ENCODE measurements at places on chromosomes 2 and 18.

DNA sequence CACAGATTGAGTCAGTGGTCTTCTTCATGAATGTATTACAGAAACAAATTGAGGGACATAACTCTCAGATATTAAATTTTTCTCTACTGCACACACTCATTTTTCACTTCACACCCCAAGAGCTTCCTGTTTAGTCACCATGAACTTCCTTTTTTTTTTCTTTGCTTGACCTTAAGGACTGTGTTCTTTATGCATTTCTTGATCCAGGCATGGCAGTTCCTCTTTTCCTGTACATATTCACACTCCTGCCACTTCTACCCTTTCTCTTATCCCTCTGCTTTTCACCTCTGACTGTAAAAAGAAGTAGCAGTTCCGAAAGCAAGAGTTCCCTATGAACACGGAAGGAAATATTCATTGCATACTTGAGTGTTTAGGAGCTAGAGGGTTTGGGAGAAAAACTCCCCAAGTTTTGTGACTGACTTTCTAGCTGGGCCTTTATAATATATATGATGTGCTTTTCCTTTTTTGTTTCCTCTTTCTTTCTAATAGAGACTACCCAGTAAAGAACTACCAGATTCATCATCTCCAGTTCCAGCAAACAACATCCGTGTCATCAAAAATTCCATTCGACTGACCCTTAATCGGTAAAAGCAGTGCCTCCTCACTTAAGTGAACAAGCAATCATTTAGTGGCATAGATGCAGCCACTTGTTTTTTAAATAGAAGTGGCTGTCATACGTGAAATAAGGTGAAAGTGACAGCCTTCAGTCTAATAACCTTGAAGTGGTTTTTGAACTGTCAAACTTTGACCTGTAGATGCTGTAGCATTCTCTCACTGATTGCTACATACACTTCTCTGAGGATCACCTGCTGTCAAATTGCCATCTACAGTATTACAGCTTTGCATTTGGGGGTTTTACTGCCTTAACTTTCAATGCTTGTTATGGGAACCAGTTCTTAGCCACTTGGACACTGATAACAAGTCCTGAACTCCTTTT is 40.8 kb downstream of the PAPOLG start:
- H3K27me3 ChIP-seq = no peaks in the 10 kb centered on the region
- H3K36me3 ChIP-seq = peaks cover 27% of the 10 kb centered on the region
- H3K27ac ChIP-seq = peak overlapping the region; percentile 53
- no peak for DNase-seq
- no peak overlapping the region for H3K4me3 ChIP-seq

- no peak overlapping the region for H3K27ac ChIP-seq
- no peak for DNase-seq
- no peak overlapping the region for H3K4me3 ChIP-seq
- H3K36me3 ChIP-seq = no peaks in the 10 kb centered on the region
These were observed 127.8 kb downstream of the OSR1 start for GRCh38 chr2:19230626-19231025.

- H3K36me3 ChIP-seq = no peaks in the 10 kb centered on the region
- H3K27ac ChIP-seq = peak overlapping the region; percentile 37
- H3K27me3 ChIP-seq = peaks cover 10% of the 10 kb centered on the region
- no peak for DNase-seq
These were observed 1.7 kb downstream of the MAP2 start for GRCh38 chr2:209425471-209426071.

DNA sequence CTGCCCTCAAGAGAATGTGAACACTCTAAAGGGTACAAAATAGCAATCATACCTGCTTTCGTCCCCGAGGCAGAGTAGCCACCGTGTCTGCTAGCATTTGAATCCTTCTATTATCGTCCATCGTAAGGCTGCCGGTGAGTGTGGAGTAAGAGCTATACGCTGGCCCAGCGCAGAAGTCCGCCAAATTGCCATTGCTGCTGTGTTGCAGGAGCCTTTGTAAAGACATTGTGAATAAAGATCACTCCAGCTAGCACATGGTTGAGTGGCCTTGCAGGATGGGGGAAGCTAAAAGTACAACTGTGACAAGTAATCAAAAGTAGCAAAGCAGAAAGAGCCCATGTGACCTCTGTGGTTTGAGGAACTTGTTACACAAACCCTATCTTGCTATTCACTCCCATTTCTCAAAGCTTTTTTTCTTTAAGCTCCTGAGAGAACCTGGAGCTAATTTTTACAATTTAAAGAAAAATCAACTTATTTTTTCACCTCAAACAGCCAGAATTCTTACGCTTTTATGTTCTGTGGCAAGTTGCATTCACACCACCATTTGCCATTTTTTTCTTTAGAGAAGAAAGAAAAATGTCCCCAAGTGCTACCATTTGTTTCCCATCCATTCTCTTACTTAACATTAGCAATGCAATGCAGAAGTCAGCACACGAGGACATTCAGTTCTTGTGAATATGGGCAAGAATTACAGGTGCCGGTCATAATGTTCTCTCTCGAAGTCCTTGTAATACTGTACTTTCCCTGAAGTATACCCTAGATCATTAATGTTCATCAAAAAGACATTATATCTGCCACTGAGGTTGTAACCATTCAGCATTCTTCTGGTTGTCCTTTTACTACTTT is at the start of gene CYTIP:
TSS of gene CYTIP (minus strand) at position 295 of the 846 bp plus-strand sequence. CDS start at position 226, 69 bp downstream.
- H3K27ac ChIP-seq = peak within 1 kb of the TSS; percentile 43
- DNase-seq = no peak
- H3K4me3 ChIP-seq = no peak within 1 kb of the TSS
- H3K36me3 ChIP-seq = no peaks in the 10 kb centered on the region
- H3K4me1 ChIP-seq = peaks cover 19% of the 10 kb centered on the region

GRCh38 chr2:225694664-225695063 is 295.2 kb downstream of the NYAP2 start:
- no peak for DNase-seq
- no peaks in the 10 kb centered on the region for H3K27me3 ChIP-seq
- H3K4me1 ChIP-seq = no peaks in the 10 kb centered on the region
- no peak overlapping the region for H3K27ac ChIP-seq
- no peak overlapping the region for H3K4me3 ChIP-seq
- no peaks in the 10 kb centered on the region for H3K36me3 ChIP-seq

- no peaks in the 10 kb centered on the region for H3K27me3 ChIP-seq
- H3K36me3 ChIP-seq = peaks cover 2% of the 10 kb centered on the region
- H3K4me3 ChIP-seq = no peak overlapping the region
- no peaks in the 10 kb centered on the region for H3K4me1 ChIP-seq
These were observed 54.2 kb upstream of the CDCA7 start for GRCh38 chr2:173300458-173300857.

DNA sequence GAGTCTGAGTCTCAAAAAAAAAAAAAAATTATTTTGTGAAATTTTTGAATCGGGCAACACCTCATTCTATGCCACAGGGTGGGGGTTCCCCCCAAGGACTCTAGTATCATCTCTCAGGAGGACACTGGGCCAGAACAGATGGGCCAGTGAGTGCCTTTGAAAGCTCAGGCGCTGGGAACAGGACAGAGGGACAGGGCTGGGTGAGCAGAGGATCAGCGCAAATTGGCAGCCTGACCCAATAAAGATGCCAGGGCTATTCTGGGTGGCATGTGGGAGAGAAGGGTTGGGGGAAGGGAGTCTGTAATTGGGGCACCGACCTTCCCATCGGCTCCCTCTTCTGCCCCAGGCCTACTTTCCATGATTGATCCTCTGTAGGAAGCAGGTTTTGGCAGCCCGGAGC is 44.0 kb downstream of the KIF3C start:
- H3K27ac ChIP-seq = no peak overlapping the region
- H3K4me3 ChIP-seq = no peak overlapping the region
- H3K27me3 ChIP-seq = no peaks in the 10 kb centered on the region
- peaks cover 9% of the 10 kb centered on the region for H3K36me3 ChIP-seq
- no peaks in the 10 kb centered on the region for H3K4me1 ChIP-seq

DNA sequence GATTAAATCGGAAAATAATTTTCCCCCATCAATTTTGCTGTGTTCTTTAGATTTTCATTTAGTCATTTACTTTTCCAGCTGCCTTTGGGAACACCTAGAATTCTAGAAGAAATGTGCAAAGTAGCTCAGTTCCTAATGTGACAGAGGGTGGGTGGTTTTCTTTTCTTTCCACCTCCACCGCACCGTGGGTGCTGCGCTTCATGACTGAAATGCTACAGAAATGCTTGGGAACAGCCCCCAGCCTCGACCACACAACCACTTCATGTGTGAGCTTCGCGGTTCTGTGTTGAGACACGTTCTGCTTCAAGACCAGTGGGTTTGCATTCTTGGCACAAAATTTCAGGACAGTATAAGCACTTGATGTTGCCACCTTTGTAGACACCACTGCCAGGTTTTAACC is 30.9 kb downstream of the E2F6 start:
- H3K36me3 ChIP-seq = peaks cover 25% of the 10 kb centered on the region
- H3K27me3 ChIP-seq = no peaks in the 10 kb centered on the region
- peak overlapping the region; percentile 21 for H3K27ac ChIP-seq
- H3K4me3 ChIP-seq = no peak overlapping the region
- DNase-seq = no peak
- H3K4me1 ChIP-seq = no peaks in the 10 kb centered on the region

- H3K4me1 ChIP-seq = peaks cover 1% of the 10 kb centered on the region
- H3K4me3 ChIP-seq = no peak overlapping the region
- H3K27ac ChIP-seq = no peak overlapping the region
- DNase-seq = no peak
- H3K27me3 ChIP-seq = no peaks in the 10 kb centered on the region
- H3K36me3 ChIP-seq = no peaks in the 10 kb centered on the region
These were observed 62.0 kb upstream of the ZSWIM2 start for GRCh38 chr2:186910996-186911395.

GRCh38 chr18:6781142-6781714 is 51.7 kb downstream of the ARHGAP28 start:
- no peak for DNase-seq
- peaks cover 12% of the 10 kb centered on the region for H3K36me3 ChIP-seq
- no peaks in the 10 kb centered on the region for H3K27me3 ChIP-seq
- H3K4me1 ChIP-seq = peaks cover 53% of the 10 kb centered on the region

GRCh38 chr2:163647300-163647699 is 88.5 kb downstream of the FIGN start:
- H3K4me3 ChIP-seq = no peak overlapping the region
- peaks cover 21% of the 10 kb centered on the region for H3K4me1 ChIP-seq
- no peak overlapping the region for H3K27ac ChIP-seq

GRCh38 chr2:44135771-44136170 is 32.9 kb upstream of the PPM1B start:
- H3K27ac ChIP-seq = peak overlapping the region; percentile 46
- no peaks in the 10 kb centered on the region for H3K36me3 ChIP-seq
- H3K4me1 ChIP-seq = peaks cover 6% of the 10 kb centered on the region
- peaks cover 2% of the 10 kb centered on the region for H3K27me3 ChIP-seq
- no peak for DNase-seq

DNA sequence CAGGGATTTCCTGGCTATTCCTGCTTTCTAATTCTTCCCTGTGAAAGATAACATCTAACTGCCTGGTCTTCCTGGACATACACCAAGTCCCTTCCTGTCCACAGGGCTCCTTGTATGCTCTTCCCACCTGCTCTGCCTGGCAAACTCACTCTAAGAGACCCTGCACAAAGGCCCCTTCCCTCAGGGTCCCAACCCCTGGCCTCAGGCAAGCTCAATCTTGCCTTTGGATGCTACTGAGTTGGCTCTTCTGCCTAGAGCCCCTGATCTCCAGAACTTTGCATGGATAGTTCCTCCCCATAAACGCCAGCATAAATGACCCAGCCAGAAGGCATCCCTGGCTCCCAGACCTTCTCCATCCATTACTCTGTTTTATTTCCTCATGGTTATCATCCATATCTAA is 98.3 kb upstream of the OTOS start:
- no peak overlapping the region for H3K4me3 ChIP-seq
- H3K4me1 ChIP-seq = peaks cover 2% of the 10 kb centered on the region
- DNase-seq = peak; percentile 4
- H3K27me3 ChIP-seq = peaks cover 36% of the 10 kb centered on the region
- H3K27ac ChIP-seq = no peak overlapping the region
- no peaks in the 10 kb centered on the region for H3K36me3 ChIP-seq

DNA sequence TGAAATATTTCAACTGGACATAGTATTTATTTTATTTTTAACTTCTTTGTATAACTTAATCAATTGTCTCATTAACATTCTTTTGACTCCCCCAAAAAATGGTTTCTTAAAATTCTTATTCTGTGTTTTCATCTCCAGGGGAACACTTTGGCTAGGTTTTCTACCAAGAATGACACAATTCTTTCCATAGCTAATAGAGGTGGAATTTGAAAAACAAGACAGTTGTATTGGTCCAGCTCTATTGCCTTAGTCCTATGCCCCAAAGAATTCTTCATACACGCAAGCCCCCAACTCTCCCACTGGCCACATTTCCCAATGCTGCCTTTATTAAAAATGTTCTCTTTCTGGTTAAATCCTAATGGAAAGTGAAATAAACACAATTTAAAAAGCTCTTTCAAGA is 104.7 kb upstream of the PKDCC start:
- DNase-seq = no peak
- H3K27ac ChIP-seq = no peak overlapping the region
- H3K4me1 ChIP-seq = peaks cover 35% of the 10 kb centered on the region
- no peaks in the 10 kb centered on the region for H3K36me3 ChIP-seq
- H3K4me3 ChIP-seq = no peak overlapping the region

DNA sequence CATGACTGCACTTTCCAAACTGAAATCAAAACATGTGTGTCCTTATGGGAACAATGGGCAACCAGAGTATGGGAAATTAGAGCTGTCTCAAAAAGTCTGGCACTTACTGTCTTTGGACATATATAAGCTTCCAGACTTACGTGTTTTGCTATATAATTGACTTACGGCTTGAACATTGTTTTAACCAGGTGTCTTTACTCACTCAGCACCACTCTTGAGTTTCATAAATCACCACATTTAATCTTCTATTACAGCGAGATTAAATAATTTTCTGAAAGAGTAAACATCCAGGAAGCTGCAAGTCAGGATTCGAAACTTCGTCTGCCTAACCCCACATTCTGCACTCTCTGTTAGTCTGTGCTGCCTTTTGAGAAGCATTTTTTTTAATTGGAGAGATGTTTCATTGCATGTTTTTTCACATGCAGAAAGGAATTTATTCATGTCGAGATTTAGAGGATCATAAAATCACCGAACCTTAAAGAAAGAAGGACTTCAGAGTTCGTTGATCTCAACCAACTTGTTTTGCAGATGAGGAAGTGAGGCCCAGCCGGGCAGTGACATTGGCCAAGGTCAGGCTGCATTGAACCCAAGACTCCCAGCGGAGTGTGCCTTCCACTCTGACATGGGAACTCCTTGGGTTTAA is 137.3 kb downstream of the SETBP1 start:
- DNase-seq = no peak
- H3K27me3 ChIP-seq = no peaks in the 10 kb centered on the region
- H3K4me1 ChIP-seq = peaks cover 21% of the 10 kb centered on the region
- no peak overlapping the region for H3K4me3 ChIP-seq

DNA sequence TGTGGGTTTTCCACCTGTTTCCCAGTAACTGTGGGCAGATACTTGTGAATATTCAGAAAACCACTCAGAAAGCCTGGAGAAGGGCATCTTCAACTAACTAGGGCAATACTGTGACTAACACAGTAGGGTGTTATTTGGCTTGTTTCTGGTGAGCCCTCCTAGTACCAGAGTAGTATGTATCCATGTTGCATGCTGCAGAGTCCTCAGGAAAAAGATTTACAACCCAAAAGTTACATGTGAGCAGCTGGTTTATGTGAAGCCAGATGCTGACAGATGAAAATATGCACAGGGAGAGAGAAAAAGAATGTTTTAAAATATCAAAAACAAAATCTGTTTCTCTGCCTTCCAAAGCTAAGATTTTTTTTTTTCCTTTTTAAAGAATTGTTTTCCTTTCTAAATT is 333.2 kb upstream of the UBE2E3 start:
- no peak overlapping the region for H3K4me3 ChIP-seq
- peaks cover 8% of the 10 kb centered on the region for H3K4me1 ChIP-seq
- H3K27me3 ChIP-seq = no peaks in the 10 kb centered on the region
